ENCODE measurements at places on chromosomes 6 and 20.

- no peak for DNase-seq
Observed at GRCh38 chr6:52392944-52393343, 27.2 kb upstream of the EFHC1 start.

- no peak for DNase-seq
Observed at GRCh38 chr6:163777716-163778115, 363.2 kb downstream of the QKI start.

GRCh38 chr20:16917636-16918035 lies 169.5 kb downstream of the OTOR start:
- DNase-seq, result no peak

DNA sequence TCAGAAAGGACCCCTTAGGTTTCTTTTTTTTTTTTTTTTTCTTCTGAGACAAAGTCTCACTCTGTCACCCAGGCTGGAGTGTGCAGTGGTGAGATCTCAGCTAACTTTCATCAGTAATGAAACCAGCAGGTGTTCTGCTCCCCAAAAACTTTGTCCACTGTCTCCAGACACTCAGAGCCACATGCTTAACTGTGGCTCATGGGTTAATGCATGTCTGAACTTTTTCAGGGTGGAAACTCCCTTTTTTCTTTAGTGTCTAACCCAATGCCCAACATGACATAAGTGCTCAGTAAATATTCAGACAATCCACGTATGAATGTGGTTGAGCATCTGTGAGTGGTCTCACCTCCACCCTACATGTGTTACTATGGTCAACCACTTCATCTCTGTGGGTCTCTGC lies 45.4 kb downstream of the MYB start:
- no peak for DNase-seq
